T-cell (primary cell): ENCODE measurements at places on chromosomes 3 and 15. TPM values are rescaled to one million over a fixed set of nuclear protein-coding genes. Genes with fewer than 3 reads are reported as not detected.

DNA sequence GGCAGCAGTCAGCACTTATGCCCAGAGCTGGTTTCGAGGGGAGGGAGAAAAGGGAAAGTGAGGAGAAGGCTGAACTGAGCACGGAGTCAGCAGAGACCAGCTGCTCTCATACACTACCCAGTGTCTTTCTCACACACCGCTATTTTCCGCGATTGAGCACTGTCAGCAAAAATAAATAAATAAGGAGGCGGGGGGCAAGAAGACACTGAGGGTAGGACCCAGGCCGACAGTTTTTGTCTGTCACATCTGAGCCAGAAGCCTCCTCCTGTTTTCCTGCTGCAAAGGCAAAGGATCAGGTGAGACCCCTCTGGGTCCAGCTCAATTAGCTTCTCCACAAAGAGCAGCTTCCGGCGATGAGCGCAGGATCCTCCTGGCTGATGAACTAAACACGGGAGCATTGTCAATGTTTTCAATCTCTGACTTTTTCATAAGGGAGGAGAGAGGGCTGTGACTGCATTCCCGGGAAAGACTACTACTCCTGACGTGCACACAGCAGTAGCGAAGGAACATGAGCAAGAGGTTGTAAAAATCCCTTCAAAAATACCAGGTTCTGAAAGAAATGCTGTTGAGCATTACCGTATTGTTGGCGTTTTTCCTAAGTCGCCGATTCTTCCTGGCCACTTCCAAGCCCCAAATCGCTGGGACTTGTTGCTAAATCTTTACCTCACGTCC is 1.3 kb downstream of the FRMD5 start:
- H3K27ac ChIP-seq, result no peak overlapping the region
- peaks cover 20% of the 10 kb centered on the region for H3K4me1 ChIP-seq
- H3K27me3 ChIP-seq, result peaks cover 8% of the 10 kb centered on the region
- H3K36me3 ChIP-seq, result no peaks in the 10 kb centered on the region
- no peak for DNase-seq

Gene CHSY1
- total RNA-seq, result 14.8 TPM

Gene THRB
- 0.29 TPM for total RNA-seq

Gene SAMD7
- not detected for total RNA-seq

Gene CCR9
- total RNA-seq, result 2.1 TPM

DNA sequence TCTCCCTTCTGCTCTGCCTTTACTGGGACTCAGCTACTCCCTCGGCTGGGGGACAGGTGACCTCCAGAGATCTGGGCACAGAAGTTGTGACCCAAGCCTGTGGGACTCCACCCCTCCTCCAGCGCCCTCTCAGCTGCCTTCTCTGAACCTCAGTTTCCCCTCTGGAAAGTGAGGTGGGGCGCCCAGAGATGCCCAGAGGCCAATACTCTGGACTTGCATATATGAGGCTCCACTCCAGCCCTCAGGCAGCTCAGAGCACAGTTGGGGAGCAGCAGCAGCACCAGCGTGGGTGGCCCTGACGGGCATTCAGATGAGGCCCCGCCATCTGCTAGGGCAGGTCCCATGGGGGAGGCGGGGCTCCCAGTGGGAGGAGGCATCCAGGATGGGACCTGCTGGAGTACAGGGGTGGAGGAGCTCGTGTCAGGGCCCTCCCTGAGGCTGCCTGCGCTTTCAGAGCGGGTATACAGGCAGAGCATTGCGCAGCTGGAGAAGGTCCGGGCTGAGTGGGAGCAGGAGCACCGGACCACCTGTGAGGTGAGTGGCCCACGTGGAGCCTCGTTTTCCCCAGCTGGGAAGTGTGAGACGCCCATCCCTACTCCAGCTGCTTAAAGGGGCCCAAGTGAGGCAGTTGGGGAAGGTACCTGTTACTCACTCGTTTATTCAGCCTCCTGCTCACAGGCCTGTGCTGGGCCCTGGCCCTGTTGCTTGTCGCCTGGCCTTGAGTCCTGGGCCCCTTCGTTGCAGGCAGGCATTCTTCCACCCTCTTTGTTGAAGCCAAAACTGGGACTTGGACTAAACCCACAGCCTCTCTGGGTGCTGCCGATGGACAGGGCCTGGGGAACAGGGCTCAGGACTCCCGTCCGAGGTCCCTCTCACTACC is 35.4 kb downstream of the PSTPIP1 start:
- no peak overlapping the region for H3K4me3 ChIP-seq
- DNase-seq, result no peak
- peaks cover 45% of the 10 kb centered on the region for H3K36me3 ChIP-seq
- peaks cover 23% of the 10 kb centered on the region for H3K4me1 ChIP-seq
- no peaks in the 10 kb centered on the region for H3K27me3 ChIP-seq

- DNase-seq, result no peak
- H3K4me1 ChIP-seq, result no peaks in the 10 kb centered on the region
- H3K36me3 ChIP-seq, result peaks cover 24% of the 10 kb centered on the region
Observed at GRCh38 chr15:75929799-75930565, 26.3 kb downstream of the FBXO22 start.

Gene LINGO1
- total RNA-seq, result 0.19 TPM

DNA sequence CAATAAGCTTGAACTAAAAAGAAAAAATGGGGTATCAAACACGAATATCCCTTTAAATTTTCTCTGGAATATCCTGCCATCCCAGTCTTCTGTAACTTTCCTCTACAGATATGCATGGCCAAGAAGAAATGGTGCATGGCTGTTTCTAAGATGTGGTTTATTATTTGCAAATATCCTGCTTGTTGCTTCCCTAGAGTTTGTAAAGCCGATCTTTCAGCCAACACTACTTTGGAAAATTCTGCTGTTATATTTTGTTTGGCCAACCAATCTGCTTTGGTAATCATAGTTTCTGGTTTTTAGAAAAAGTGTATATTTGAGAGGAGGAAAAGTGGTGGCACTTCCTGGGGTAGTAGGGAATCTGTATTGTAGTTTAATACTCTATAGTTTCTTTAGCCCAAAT is 13.9 kb downstream of the PHLDB2 start:
- H3K4me3 ChIP-seq, result no peak overlapping the region
- no peaks in the 10 kb centered on the region for H3K27me3 ChIP-seq
- no peaks in the 10 kb centered on the region for H3K4me1 ChIP-seq
- no peak for DNase-seq
- H3K27ac ChIP-seq, result no peak overlapping the region

GRCh38 chr3:62378311-62378789 is 5.0 kb upstream of the FEZF2 start:
- no peaks in the 10 kb centered on the region for H3K4me1 ChIP-seq
- no peak overlapping the region for H3K27ac ChIP-seq
- H3K4me3 ChIP-seq, result no peak overlapping the region
- peaks cover 38% of the 10 kb centered on the region for H3K27me3 ChIP-seq
- DNase-seq, result no peak

GRCh38 chr3:186035277-186035676 is 73.6 kb downstream of the ETV5 start:
- H3K27me3 ChIP-seq, result no peaks in the 10 kb centered on the region
- H3K4me3 ChIP-seq, result no peak overlapping the region
- no peak overlapping the region for H3K27ac ChIP-seq

DNA sequence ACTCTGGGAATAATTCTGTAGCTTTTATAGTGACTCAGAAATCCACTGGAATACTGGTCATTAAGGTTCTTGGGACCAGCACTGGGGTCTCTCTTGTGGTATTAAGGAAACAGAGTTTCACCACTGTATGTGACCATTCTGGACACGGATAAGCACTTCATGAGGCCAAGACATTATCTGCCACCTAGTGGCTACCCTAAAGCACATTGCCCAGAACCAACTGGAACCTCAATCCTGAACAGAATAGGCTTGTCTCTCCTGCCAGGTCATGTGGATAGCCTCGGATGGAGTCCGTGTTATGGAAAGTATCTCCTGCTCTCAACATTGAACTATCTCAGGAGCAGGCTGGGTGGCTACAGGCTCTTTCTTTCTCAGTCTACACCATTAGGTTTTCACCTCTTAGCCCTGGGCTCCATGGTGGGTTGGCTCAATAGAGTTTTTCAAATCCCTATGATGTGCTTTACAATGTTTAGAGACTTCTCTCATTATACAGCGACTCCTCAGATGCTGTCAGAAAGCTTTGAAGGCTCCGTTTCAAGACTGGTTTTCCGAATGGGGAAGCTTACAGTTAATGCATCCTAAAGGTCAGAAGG is 167.6 kb upstream of the ST8SIA2 start:
- H3K36me3 ChIP-seq, result no peaks in the 10 kb centered on the region
- H3K4me1 ChIP-seq, result no peaks in the 10 kb centered on the region
- no peak overlapping the region for H3K4me3 ChIP-seq
- no peak overlapping the region for H3K27ac ChIP-seq

Gene HTR3E
- not detected for total RNA-seq

Gene CCR3
- not detected for total RNA-seq

DNA sequence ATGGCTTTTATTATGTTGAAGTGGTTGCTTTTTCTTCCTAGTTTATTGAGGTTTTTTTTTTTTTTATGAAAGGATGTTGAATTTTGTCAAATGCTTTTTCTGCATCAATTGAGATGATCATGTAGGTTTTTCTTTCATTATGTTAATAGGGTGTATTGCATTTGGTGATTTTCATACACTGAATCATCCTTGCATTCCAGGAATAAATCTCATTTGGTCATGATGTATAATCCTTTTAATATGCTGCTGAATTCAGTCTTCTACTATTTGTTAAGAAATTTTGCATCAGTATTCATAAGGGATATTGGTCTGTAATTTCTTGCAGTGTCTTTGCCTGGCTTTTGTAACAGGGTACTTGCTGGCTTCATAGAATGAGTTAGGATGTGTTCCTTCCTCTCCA is 11.5 kb upstream of the CLRN1 start:
- no peak overlapping the region for H3K27ac ChIP-seq
- no peak overlapping the region for H3K4me3 ChIP-seq
- H3K27me3 ChIP-seq, result peaks cover under 1% of the 10 kb centered on the region

Gene PLA2G4E
- total RNA-seq, result not detected

DNA sequence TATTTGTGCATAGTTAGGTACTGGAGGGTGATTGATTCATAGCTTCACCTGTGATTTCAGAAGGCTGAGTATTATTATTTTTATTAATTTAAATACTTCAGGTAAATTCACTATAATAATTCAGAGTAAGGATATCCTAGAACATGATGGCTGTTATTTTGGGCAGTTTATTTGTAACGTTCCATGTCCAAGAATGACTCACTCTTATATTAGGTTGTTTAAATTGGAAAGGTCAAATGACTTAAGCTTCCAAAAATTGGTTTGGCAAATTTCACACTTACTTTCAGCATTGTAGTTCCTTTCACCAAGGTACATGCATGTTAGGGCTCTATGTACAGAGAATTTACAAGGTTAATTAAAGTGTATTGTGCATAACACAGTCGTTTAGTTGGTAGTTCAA is 120.2 kb downstream of the EPHA3 start:
- no peak for DNase-seq
- H3K4me3 ChIP-seq, result no peak overlapping the region
- no peaks in the 10 kb centered on the region for H3K36me3 ChIP-seq
- H3K27me3 ChIP-seq, result no peaks in the 10 kb centered on the region
- no peaks in the 10 kb centered on the region for H3K4me1 ChIP-seq

- H3K4me3 ChIP-seq, result no peak overlapping the region
- H3K36me3 ChIP-seq, result peaks cover 18% of the 10 kb centered on the region
- no peak for DNase-seq
- H3K27ac ChIP-seq, result no peak overlapping the region
- no peaks in the 10 kb centered on the region for H3K27me3 ChIP-seq
Observed at GRCh38 chr3:160312014-160312624, 86.9 kb downstream of the C3orf80 start.

DNA sequence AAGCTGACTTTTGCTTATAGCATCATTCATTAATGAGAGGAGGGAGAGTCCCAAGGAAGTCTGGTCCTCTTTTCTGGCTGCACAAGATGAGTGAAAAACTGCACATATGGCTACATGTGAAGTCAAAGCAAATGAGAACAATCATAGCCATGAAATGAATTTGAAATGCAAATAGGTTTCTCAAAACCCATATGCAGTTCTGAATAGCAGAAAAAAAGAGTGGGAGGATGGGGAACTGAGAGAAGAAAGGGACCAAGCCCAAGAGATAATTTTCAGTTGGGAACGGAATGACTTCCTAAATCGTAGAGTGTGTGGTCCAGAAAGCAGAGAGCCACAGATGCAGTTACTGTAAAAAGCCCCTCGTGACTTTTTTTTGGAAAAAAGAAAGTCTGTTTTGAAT is 66.3 kb downstream of the GTPBP8 start:
- no peak overlapping the region for H3K4me3 ChIP-seq
- no peak for DNase-seq
- peaks cover 7% of the 10 kb centered on the region for H3K4me1 ChIP-seq
- H3K27me3 ChIP-seq, result no peaks in the 10 kb centered on the region
- H3K36me3 ChIP-seq, result no peaks in the 10 kb centered on the region

- DNase-seq, result no peak
- no peak overlapping the region for H3K4me3 ChIP-seq
- no peak overlapping the region for H3K27ac ChIP-seq
- no peaks in the 10 kb centered on the region for H3K27me3 ChIP-seq
- no peaks in the 10 kb centered on the region for H3K36me3 ChIP-seq
Observed at GRCh38 chr3:103048068-103048722, 613.4 kb downstream of the ZPLD1 start.

Gene GREM1
- 0.60 TPM for total RNA-seq

Gene SLC12A1
- total RNA-seq, result not detected

Gene MASP1
- 0.38 TPM for total RNA-seq

Gene MAP1A
- 1.4 TPM for total RNA-seq

Gene DPPA4
- total RNA-seq, result 1.2 TPM

DNA sequence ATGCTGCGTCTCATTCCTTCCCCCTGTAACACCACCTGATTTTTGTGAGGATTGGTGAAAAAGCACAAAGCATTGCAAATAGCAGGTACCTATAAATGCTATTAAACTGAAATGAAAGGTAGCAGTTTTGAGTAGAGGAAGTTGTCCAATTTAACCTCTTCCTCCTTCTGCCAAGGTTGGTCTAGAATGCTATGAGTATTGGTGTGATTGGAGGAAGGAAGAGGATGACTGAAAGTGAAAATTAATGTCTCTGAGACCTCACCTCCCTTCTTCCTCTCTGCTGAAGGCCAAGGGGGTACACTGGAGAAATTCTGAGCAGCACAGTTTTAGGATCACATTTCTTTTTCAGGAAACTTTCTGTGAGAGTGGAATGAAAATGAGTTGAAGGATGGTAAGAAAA is 94.4 kb downstream of the DTWD1 start:
- H3K27me3 ChIP-seq, result no peaks in the 10 kb centered on the region
- H3K27ac ChIP-seq, result no peak overlapping the region
- H3K36me3 ChIP-seq, result no peaks in the 10 kb centered on the region
- H3K4me3 ChIP-seq, result no peak overlapping the region
- no peak for DNase-seq

DNA sequence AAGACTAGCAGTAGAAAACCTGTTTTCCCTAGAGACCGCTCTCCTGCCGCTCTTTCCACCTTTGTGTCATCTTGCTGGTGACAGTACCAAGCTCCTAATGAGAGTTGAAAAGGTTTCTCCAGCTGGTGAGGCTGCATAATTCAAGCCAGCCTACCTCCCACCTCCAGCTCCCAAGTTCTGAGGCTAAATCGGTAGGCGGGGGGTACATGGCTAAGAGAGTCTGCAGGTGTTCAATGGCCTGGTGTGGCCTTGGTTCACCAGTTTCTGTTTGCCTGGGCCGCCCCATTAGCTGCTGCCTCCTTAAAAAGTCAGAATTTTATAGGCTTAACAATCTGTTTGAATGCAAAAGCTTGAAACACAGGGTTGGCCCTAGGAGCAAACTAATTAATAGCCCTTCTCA is 262.8 kb downstream of the SLCO3A1 start:
- H3K27me3 ChIP-seq, result no peaks in the 10 kb centered on the region
- H3K4me3 ChIP-seq, result no peak overlapping the region
- H3K27ac ChIP-seq, result no peak overlapping the region
